ENCODE measurements at places on chromosomes 1 and 21.

GRCh38 chr1:209642816-209643215, 9.4 kb downstream of the LAMB3 start:
- no peak for DNase-seq

DNA sequence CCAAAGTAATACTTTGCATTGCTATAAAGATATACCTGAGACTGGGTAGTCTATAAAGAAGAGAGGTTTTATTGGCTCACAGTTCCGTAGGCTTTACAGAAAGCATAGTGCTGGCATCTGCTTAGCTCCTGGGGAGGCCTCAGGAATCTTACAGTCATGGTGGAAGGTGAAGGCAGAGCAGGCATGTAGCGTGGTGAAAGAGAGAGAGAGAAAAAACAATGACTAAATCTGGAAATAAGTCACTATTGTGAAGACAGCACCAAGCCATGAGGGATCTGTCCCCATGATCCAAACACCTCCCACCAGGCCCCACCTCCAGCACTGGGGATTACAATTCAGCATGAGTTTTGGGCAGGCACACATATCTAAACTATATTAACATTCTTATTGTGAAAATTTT, 30.4 kb downstream of the SLC30A7 start:
- DNase-seq: no peak

DNA sequence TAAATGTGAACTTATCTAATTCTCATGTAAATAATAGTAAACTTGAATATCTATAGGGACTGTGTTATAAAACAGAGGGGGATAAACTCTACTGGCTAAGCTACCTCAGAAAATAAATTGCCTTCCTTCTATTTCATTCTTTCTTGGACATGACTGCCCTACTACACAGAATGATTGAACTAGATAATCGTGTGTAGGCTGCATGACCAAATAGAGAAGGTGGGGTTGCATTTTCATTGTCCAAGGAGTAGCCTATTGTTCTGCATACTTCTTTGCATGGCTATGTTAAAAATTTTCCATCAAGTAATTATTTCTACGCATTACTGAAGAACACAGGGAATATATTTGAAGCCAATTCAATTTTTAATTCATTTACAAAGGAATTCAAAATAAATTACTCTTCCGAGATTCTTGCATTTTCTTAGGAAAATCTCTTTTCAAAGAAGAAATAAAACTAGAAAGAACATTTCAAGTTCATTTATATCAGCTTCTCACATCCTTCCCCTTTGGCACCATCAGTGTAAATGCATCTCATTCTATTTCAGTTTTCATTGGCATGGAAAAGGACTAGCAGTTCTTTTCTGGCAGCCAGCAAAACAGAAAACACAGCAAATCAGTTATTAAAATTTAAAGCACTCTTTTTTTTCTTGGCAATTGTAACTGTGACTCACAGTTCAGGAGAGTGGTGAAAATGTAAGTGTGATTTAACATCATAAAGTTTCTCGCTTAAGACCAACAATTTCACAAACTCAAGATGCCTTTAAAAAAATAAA, 714.7 kb downstream of the NCAM2 start:
- DNase-seq: no peak

- no peak for DNase-seq
Measured at GRCh38 chr1:185477638-185478580, 160.9 kb upstream of the IVNS1ABP start.

DNA sequence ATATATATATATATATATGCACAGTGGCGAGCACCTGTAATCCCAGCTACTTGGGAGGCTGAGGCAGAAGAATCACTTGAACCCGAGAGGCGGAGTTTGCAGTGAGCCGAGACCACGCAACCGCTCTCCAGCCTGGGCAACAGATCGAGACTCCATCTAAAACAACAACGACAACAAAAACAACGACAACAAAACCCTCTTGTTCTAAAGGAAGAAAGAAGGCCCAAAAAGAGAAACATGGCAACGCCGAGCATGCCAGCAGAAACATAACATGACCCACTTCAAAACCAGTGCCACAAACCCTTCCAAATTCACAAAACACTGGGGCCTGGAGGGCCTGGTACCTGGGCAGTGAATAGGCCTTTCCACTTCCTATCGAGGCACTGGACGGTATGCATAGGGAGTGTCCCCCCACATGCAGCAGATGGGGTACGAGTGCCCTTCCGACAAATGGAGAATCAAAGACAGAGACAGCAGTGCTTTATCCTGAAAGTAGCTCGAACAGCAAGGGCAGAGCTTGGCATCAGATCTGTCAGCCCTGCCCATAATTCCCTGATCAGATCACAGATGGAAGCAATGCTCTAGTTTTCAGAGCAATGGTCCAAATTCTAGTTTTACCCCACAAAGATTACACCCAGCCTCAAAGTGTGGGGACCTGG, 52.0 kb downstream of the TOMM20 start:
- no peak for DNase-seq

DNA sequence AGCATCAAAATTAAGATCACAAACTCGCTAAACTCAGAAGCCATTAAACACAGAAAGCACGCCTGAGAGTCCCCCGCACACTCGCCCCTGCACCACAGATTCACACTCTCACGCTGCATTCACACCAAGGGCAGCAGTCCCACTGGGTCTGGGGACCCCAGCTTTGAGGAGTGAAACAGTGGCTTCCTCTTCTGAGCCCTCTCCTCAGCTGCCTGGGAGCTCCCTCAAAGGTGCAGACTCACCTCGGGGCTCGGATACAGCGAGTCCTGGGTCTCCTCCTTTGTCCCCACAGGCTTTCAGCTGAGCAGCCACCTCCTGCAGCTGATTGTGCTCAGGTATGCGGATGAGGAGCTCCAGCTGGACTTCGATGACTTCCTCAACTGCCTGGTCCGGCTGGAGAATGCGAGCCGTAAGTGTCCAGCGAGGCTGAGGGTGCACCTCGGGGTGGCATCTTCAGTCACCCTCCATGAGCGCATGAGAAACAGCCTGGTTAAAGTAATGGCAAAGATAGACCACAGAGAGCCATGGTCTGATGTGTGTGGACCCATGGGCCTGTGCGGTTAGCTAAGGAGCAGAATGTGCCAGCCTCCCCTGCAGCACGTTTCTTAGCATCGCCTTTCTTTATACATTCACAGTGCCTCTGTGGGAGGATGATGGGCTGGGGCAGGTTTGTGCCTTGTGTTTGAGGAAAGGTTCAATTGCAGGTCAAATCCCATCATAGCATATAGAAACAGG, 47.9 kb downstream of the CAPN9 start:
- DNase-seq: no peak

- DNase-seq: no peak
Measured at GRCh38 chr1:111679541-111679940, 59.7 kb downstream of the INKA2 start.

DNA sequence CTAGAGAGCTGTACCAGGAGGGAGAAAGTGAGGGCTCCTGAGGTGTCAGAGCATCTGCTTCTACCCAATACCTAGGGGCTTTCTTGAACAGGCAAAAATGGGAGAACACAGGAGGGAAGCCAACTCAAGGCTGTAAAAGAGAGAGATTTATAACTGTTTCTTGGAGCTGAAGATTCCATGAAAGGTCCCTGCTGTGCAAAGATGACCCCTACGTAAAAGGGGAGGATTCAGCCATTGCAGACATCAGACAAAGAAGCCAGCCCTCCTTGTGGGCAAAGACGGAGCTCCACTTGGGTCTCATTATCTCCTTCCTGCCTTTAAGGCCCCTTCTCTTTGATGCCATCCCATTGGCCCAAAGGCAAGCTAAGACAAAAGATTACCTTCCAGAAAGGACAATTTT, 524.1 kb upstream of the CAMK1G start:
- DNase-seq: no peak

- DNase-seq: no peak
Measured at GRCh38 chr21:31589820-31590219, 69.7 kb upstream of the SOD1 start.

- DNase-seq: no peak
Measured at GRCh38 chr1:157136133-157136532, 2.1 kb downstream of the ETV3 start.

- DNase-seq: no peak
Measured at GRCh38 chr1:234570329-234571120, 39.5 kb downstream of the IRF2BP2 start.

GRCh38 chr1:234602334-234603220, 7.4 kb downstream of the IRF2BP2 start:
- DNase-seq: peak; percentile 33

DNA sequence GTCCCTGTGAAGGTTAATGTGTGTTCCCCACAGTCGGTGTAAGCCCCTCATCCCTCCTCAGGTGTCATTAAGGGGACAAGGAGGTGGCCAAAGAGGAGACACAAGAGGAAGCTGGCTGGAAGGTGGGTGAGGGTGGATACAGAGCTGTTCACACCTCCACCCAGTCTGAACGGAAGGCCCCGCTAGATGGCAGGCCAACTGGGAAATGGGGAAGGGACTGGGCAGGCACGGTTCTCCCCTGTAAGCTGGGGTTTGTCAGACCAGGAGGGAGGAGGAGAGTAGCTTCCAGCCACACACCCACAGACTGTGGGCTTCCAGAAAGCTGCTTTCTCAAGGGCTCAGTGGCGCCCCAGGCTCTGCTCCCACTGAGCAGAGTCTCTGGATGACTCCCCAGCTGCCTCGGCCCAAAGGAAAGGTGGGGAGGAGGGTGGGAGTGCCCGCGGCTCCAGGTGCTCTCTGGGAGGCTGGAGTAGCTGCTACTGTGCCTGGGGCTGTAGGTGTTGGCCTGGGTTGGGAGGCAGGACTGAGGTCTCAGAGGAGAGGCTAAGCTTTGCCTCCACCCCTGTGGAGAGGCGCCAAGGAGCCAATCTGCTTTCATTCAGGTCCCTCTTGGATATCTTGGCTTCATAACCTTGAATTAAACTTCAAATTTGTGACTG, 41.2 kb downstream of the PCP4 start:
- no peak for DNase-seq

DNA sequence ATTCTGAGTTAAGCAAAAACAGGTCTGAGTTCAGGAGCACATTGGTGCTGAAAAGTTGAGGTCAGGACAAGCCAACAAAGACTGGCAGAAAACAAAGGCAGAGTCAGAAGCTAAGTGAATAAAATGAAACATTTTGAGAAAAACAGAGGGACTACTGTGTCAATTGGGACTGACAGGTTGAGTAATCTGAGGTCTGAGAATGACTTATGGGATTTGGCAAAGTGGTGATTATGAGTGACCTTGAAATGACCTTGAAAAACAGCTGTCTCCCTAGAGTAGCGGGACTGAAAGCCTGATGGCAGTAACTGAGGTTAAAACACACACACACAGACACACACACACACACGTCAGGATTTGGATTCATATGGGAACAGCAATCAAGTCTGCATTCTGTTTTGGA, 8.8 kb upstream of the COG2 start:
- no peak for DNase-seq

DNA sequence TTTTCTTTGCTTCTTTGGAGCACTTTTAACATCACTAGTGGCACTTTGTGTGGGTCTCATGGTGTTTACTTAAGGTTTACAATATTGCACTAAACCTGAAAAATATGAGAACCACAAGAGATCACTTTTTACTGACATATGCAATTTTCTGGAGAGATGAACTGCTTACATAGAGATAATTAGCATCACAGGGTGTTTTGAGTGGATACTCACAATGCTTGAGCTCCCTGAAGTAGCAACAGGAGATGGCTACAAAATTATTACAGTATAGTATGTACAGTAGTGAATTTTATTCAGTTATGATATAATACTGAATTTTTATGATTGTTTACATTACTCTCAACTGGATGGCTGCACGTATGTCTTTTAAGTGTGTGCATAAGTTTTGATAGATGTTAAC, 22.6 kb downstream of the RPRD2 start:
- no peak for DNase-seq

DNA sequence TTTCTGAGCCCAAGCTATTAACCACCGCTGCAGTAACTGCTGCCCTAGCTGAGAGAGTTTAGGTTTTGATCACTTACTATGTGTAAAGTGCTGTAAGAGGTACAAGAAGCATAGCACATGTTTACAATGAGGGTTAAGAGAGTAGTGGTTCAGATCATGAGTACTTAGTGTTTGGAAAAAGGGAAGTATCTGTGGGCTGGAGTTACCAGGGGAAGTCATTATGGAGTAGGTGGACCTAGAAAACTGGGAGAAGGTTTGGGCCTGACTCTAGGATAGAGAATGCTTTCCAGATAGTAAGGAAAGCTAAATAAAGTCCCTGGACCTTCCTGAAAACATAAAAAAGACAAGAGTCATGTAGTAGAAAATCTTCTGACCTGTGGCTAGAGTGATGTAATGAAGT, 149.6 kb upstream of the PLXNA2 start:
- no peak for DNase-seq

DNA sequence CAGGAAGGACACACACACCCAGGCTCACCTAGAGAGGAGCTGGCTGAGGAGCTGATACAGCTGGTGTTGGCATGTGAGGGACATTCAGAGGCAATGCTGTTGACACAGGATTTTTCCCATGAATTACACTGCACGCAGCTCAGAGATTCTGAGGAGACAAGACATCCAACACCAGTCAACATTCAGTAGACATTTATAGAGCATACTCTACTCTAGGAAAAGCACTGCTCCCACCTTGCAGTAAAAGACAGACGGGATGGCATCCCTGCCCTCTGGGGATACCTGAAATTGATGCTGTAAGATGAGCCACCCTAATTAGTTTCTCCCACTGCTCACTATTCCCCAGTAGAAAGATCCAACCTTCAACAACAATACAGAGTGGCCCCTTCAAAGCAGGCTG, 5.1 kb downstream of the LYPD8 start:
- DNase-seq: no peak

GRCh38 chr1:18468570-18468969, 12.2 kb upstream of the KLHDC7A start:
- DNase-seq: no peak

GRCh38 chr1:76961181-76961819, 94.0 kb downstream of the ST6GALNAC5 start:
- DNase-seq: no peak

GRCh38 chr1:230610589-230610988, 31.7 kb upstream of the COG2 start:
- DNase-seq: no peak

GRCh38 chr1:201488830-201489589, 17.9 kb downstream of the CSRP1 start:
- DNase-seq: no peak

DNA sequence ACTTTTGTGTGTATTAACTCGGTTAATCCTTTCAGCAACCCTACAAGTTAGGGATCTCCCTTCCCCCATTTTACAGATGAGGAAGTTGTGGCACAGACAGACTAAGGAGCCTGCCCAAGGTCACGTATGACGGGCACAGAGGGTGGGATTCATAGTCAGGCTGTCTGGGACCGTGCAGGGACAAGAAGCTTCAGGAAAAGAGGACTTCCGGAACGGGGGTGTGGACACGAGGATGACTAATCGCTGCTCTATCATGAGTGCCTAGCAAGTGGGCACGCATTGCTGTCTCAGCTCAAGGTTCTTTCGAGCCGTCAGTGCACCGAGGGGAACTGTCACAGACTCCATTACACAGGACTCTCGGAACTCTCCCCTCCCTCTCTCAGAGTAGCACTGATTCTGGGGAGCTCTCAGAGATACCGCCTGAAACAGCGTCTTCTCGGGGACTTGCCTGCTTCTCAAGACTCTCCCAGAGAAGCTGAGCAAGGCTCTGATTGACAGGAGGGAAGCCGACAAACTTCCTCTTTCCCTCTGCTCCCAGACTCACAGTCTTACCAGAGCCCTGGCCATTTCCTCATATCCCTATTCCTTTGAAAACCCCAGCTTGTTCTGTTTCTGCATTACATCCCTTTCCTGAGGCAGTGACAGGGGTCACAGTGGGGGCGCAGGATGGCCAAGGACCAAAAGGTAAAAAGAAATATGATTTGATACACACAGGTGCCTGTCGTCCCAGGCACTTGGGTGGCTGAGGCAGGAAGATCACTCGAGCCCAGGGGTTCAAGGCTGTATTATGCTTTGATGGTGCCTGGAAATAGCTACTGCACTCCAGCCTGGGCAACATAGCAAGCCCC, 14.4 kb downstream of the FHAD1 start:
- peak; percentile 11 for DNase-seq

- no peak for DNase-seq
Measured at GRCh38 chr1:171655746-171656116, 3.2 kb upstream of the MYOC start.

Measured in stimulated activated CD4-positive, alpha-beta T cell treated with anti-CD3 and anti-CD28 coated beads, Interleukin-4, amount 100 ng/mL, for 24 hours (primary cell).